ENCODE measurements at places on chromosomes 4 and X. TPM values are rescaled to one million over a fixed set of nuclear protein-coding genes. Genes with fewer than 3 reads are reported as not detected.

- H3K4me1 ChIP-seq, result no peaks in the 10 kb centered on the region
- DNase-seq, result no peak
- no peak overlapping the region for H3K27ac ChIP-seq
- H3K4me3 ChIP-seq, result no peak overlapping the region
- no peaks in the 10 kb centered on the region for H3K27me3 ChIP-seq
These were observed 227.7 kb downstream of the USP46 start for GRCh38 chr4:52431410-52431809.

The PLRG1 gene
- 71.2 TPM for polyA plus RNA-seq

DNA sequence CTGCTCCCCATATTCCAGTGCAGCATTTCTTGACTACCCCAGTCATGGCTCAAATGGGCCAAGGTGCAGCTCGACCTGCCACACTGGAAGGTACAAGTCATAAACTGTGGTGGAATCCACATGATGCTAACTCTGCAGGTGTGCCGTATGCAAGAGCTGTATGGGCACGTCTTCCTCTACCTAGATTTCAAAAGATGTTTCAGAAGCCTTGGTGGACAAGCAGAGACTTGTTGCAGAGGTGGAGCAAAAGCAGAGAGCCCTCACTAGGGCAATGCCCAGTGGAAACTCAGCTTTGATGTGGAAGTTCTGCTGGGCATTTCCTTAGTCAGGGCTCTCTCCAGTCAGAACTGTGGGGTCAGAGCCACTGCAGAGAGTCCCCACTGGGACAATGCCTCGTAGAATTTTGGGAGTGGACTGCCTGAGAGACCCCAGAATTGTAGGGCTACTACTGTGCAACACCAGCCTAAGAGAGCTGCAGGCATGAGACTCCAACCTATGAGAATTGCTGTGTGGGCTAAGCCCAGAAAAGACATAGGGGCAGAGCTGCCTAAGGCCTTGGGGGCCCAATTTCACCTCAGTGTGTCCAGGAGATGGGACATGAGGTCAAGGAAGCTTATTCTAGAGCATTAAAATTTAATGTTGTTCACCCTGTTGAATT, 65.7 kb downstream of the BEX3 start:
- H3K4me3 ChIP-seq, result no peak overlapping the region
- H3K4me1 ChIP-seq, result no peaks in the 10 kb centered on the region
- no peaks in the 10 kb centered on the region for H3K36me3 ChIP-seq
- no peaks in the 10 kb centered on the region for H3K27me3 ChIP-seq
- no peak overlapping the region for H3K27ac ChIP-seq
- no peak for DNase-seq

- peaks cover 84% of the 10 kb centered on the region for H3K4me1 ChIP-seq
- no peak overlapping the region for H3K4me3 ChIP-seq
- no peaks in the 10 kb centered on the region for H3K36me3 ChIP-seq
- peak overlapping the region; percentile 40 for H3K27ac ChIP-seq
- no peak for DNase-seq
- H3K27me3 ChIP-seq, result no peaks in the 10 kb centered on the region
These were observed 322.4 kb downstream of the ARHGAP10 start for GRCh38 chr4:148054275-148054674.

- no peak for DNase-seq
- no peak overlapping the region for H3K4me3 ChIP-seq
- no peak overlapping the region for H3K27ac ChIP-seq
- H3K27me3 ChIP-seq, result peaks cover 9% of the 10 kb centered on the region
- H3K36me3 ChIP-seq, result no peaks in the 10 kb centered on the region
- H3K4me1 ChIP-seq, result no peaks in the 10 kb centered on the region
These were observed 14.8 kb downstream of the SOWAHB start for GRCh38 chr4:76883147-76883546.

GRCh38 chrX:74925225-74926088, at the start of gene NEXMIF:
Gene NEXMIF, minus strand, starts transcription at chrX:74925452.
- peaks cover 5% of the 10 kb centered on the region for H3K4me1 ChIP-seq
- DNase-seq, result no peak
- peak within 1 kb of the TSS; percentile 76 for H3K4me3 ChIP-seq
- peaks cover 20% of the 10 kb centered on the region for H3K27me3 ChIP-seq
- H3K27ac ChIP-seq, result no peak within 1 kb of the TSS

The RP2 gene
- polyA plus RNA-seq, result 8.2 TPM

The HERC6 gene
- polyA plus RNA-seq, result 5.8 TPM

GRCh38 chrX:34629572-34629971, 27.5 kb downstream of the TMEM47 start:
- H3K27me3 ChIP-seq, result no peaks in the 10 kb centered on the region
- DNase-seq, result no peak
- no peaks in the 10 kb centered on the region for H3K36me3 ChIP-seq
- H3K27ac ChIP-seq, result no peak overlapping the region

Measured in immature natural killer cell (primary cell).